ENCODE measurements at places on chromosomes 6 and 20. TPM values are rescaled to one million over a fixed set of nuclear protein-coding genes. Genes with fewer than 3 reads are reported as not detected.

DNA sequence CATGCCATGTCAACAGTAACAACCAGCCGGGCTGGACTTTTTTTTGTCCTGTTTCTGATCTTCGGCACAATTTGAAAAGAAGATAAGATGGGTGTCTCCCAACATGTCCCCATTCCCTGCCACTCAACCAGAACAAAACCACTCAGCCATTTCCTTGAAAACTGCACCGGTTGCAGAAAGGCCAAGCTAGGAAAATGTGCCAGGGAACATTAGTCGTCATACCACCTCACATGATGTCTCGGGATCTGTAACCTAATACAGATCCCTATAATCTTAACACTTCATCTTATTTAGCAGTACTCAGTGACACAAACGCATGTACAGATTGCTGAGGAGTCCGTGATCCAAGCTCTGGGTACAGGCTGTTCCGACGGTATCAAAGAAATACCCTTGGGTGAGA lies 46.5 kb downstream of the ALDH8A1 start:
- peaks cover 22% of the 10 kb centered on the region for H3K4me1 ChIP-seq
- no peak overlapping the region for H3K4me3 ChIP-seq
- DNase-seq = no peak
- no peak overlapping the region for H3K27ac ChIP-seq
- no peaks in the 10 kb centered on the region for H3K27me3 ChIP-seq
- H3K36me3 ChIP-seq = peaks cover 7% of the 10 kb centered on the region

GRCh38 chr6:16396497-16397319 lies 158.3 kb downstream of the GMPR start:
- peaks cover 67% of the 10 kb centered on the region for H3K4me1 ChIP-seq
- H3K36me3 ChIP-seq = peaks cover 20% of the 10 kb centered on the region
- DNase-seq = no peak
- H3K4me3 ChIP-seq = no peak overlapping the region
- no peaks in the 10 kb centered on the region for H3K27me3 ChIP-seq

DNA sequence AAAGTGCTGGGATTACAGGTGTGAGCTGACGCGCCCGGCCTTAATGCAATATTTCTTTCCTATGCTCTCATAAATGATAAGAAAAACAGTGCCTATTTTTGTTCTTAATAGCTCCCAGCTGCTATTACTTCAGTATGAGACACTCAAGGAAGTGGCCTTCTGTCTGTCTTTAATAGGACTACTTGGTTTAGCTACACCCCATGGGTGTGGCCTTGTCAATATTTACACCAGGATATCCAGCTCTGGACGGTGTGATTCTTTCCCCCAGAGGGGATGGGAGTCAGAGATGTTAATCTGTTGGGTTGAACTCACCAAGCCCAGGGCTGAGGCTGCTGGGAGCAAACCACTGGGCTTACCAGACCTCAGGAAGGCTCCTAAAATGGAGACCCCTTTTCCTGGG lies 134.2 kb downstream of the CEP57L1 start:
- H3K36me3 ChIP-seq = no peaks in the 10 kb centered on the region
- no peak overlapping the region for H3K27ac ChIP-seq
- H3K27me3 ChIP-seq = peaks cover 1% of the 10 kb centered on the region

DNA sequence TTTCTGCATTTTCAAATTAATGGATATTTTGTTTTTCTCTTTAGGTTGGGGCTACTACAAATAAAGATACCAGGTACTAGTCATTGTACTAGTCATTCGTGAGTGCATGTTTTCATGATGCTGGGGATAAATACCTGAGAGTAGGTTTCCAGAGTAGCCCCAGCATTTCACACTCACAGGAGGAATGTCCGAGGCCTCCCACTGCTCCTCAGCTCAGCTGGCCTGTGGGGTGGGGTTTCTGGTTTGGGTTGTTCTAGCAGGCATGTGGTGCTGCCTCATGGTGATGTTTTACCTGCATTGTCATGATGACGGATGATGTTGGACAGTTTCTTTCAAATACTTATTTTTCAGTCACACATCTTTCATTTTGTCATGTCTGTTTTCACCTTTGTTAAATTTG lies 144.5 kb downstream of the SMOC2 start:
- no peak overlapping the region for H3K27ac ChIP-seq
- H3K4me3 ChIP-seq = no peak overlapping the region
- peaks cover 3% of the 10 kb centered on the region for H3K27me3 ChIP-seq
- no peaks in the 10 kb centered on the region for H3K4me1 ChIP-seq

DNA sequence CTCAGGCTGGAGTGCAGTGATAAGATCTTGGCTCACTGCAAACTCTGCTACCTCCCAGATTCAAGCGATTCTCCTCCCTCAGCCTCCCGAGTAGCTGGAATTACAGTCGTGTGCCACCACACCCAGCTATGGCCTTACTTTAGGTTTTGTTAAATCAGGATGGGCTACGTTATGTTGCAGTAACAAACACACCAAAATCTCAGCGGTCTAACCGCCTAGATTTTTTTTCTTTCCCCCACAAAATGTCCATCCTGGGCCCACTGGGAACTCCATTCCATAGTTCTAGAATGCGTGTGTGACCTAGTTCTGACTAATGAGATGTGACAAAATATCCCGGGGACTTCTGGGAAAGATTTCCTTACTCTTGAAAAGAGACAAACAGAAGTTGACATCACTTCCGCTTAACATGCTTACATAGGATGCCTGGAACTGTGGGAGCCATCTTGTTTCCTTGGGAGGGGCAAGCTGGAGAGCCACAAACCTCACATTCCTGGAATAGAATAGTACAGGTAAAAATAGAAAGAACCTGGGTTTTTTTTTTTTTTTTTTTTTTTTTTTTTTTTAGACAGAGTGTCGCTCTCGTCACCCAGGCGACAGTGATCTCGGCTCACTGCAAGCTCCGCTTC lies 42.3 kb upstream of the TRERF1 start:
- H3K27me3 ChIP-seq = peaks cover 12% of the 10 kb centered on the region
- DNase-seq = no peak
- H3K4me3 ChIP-seq = no peak overlapping the region
- H3K36me3 ChIP-seq = peaks cover 12% of the 10 kb centered on the region
- no peaks in the 10 kb centered on the region for H3K4me1 ChIP-seq

DNA sequence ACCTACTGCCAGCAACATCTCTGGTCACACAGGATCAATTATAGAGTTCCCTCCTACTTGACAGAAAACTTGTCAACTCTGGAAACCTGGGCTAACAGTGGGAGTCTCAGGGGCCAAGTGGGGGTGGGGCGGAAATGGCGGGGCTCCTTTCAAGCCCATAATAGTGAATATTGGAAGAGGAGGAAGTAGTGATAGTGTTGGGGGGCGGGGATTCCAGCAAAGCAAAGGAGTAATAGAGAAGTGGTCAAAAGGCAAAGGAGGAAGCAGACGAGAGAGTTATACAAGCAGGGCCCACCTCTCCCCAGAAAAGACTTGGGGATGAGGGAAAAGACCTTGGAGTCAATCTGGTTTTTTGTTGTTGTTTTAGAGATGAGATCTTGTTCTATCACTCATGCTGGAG lies 2.1 kb downstream of the DEF6 start:
- no peak overlapping the region for H3K4me3 ChIP-seq
- H3K36me3 ChIP-seq = no peaks in the 10 kb centered on the region
- peaks cover 25% of the 10 kb centered on the region for H3K4me1 ChIP-seq
- no peaks in the 10 kb centered on the region for H3K27me3 ChIP-seq

- H3K27ac ChIP-seq = no peak overlapping the region
- DNase-seq = no peak
- no peaks in the 10 kb centered on the region for H3K36me3 ChIP-seq
- peaks cover 34% of the 10 kb centered on the region for H3K27me3 ChIP-seq
- H3K4me3 ChIP-seq = no peak overlapping the region
- H3K4me1 ChIP-seq = no peaks in the 10 kb centered on the region
Observed at GRCh38 chr6:39051399-39052122, 3.0 kb downstream of the GLP1R start.

GRCh38 chr6:20208687-20209378 lies 3.4 kb downstream of the MBOAT1 start:
- no peak overlapping the region for H3K4me3 ChIP-seq
- no peak for DNase-seq
- H3K27ac ChIP-seq = no peak overlapping the region
- no peaks in the 10 kb centered on the region for H3K36me3 ChIP-seq
- peaks cover 46% of the 10 kb centered on the region for H3K4me1 ChIP-seq

DNA sequence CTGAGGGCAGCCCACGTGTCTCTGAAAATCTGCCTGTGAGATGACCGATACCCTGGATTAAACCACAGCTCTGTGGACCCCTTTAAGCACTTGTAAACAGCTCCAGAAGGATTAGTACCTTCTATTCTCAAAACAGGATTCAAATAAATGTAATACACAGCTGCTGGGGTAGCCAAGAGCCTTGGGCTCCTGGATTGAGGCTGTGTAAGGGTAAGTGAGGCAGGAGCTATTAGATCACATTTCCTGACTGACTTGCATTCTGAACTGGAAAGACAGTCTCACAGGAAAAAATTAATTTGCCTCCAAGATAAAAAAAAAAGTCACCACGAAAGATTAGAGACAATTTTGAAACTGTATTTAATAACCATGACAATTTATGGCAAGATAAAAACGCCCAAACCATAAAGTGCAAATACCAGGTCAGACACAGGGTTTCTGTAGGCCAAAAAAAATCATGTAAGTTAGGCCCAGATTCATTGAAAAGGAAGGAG lies 78.0 kb downstream of the TRMT11 start:
- no peak overlapping the region for H3K27ac ChIP-seq
- DNase-seq = no peak
- H3K4me3 ChIP-seq = no peak overlapping the region
- peaks cover 23% of the 10 kb centered on the region for H3K4me1 ChIP-seq
- no peaks in the 10 kb centered on the region for H3K27me3 ChIP-seq

DNA sequence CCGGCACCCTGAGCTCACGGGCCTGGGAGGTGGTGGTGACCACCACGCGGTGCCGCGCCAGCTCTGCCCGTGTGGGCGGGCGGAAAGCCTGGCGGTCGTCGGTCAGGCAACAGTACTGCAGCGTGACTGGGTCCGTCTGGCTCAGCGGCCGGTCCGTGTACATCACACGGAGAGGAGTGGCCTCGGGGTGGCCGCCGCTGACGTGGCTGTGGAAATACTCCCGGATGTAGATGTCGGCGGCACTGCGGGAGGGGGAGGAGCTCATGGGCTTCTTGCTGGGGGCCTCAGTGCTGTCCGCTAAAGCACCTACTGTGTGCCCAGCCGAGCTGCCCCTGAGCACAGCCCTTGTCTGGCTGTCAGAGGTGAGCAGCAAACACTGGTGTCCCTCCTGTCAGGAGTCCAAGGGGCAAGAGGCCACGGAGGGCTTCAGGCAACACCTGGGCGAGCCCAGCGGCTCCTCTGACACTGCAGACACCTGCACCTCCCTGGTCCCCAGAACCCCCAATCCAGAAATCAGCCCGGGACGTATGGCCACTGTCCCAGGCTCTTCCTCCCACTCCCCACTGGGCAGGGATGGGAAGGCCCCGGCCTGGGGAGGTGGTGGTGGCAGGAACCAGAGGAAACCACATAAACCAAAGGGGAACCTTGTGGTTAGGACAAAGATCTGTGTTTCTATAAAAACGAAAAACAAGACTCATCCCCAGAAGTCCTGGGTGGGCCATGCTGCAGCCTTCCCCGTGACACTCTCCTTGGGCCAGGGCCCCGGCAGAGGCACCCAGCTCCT lies 6.5 kb downstream of the HELZ2 start:
- H3K36me3 ChIP-seq = no peaks in the 10 kb centered on the region
- H3K4me3 ChIP-seq = no peak overlapping the region
- no peak overlapping the region for H3K27ac ChIP-seq
- H3K27me3 ChIP-seq = no peaks in the 10 kb centered on the region

Gene DZANK1
- total RNA-seq = 1.2 TPM

Gene NKX2-2
- not detected for total RNA-seq

Gene SRSF12
- not detected for total RNA-seq

Gene PKHD1
- total RNA-seq = not detected

Gene CRYBG1
- total RNA-seq = 9.8 TPM

Gene BPIFB2
- total RNA-seq = not detected

All from HFFc6 (cell line).